ENCODE measurements at places on chromosomes 2 and 18.

DNA sequence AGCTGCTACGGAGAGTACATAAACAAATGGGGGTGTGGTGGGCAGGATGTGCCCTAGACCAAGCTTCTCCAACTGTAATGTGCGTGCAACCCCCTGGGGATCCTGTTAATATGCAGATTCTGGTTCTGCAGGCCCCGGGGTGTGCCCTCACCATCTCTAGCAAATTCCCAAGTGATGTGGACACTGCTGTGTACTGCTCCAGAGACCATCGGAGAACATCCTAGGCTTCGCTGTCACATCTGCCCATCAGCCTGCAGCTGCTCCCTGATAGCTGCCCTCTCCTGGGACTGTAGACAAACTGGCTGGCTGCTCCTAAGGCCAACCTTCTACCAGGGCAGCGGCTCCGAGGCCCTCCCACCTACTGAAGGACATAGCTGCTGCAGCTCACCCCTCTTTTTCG lies 3.2 kb downstream of the HS1BP3 start:
- DNase-seq = no peak

GRCh38 chr2:20052229-20052851 lies 912 bp upstream of the LAPTM4A start:
- DNase-seq = no peak

- peak; percentile 54 for DNase-seq
Measured at GRCh38 chr2:30225131-30225762, 6.1 kb upstream of the LBH start.

GRCh38 chr18:37661478-37661877 lies 95.9 kb upstream of the CELF4 start:
- DNase-seq = no peak

GRCh38 chr2:81835321-81836000 lies 1530.9 kb upstream of the LRRTM1 start:
- no peak for DNase-seq

All from fibroblast of the conjunctiva (primary cell).